ENCODE measurements at places on chromosomes 11 and 22.

- no peak for DNase-seq
Measured at GRCh38 chr11:15988693-15989231, 367.6 kb downstream of the SOX6 start.

GRCh38 chr11:1338201-1339065, 29.0 kb upstream of the TOLLIP start:
- DNase-seq, result no peak

DNA sequence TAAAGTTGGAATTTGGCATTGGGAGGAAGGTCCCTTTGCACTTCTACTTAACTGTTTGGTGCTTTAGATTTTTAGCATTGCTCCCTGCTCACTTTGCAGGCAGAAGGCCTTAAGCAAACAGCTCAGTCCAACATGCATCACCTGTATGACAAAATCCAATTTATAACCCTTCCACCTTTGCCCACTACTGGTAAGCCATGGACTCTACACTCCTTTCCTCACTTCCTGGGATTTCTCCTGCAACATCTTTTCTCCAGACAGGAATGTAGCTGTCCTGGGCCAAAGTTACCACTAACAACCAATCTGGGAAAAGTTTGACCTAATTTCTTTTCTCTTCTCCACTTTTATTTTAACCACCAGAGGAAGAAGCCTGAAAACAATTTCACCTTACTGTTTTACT, 1.8 kb upstream of the OR2D2 start:
- DNase-seq, result no peak

- peak; percentile 65 for DNase-seq
Measured at GRCh38 chr11:77725433-77725832, 87.8 kb upstream of the CLNS1A start.

DNA sequence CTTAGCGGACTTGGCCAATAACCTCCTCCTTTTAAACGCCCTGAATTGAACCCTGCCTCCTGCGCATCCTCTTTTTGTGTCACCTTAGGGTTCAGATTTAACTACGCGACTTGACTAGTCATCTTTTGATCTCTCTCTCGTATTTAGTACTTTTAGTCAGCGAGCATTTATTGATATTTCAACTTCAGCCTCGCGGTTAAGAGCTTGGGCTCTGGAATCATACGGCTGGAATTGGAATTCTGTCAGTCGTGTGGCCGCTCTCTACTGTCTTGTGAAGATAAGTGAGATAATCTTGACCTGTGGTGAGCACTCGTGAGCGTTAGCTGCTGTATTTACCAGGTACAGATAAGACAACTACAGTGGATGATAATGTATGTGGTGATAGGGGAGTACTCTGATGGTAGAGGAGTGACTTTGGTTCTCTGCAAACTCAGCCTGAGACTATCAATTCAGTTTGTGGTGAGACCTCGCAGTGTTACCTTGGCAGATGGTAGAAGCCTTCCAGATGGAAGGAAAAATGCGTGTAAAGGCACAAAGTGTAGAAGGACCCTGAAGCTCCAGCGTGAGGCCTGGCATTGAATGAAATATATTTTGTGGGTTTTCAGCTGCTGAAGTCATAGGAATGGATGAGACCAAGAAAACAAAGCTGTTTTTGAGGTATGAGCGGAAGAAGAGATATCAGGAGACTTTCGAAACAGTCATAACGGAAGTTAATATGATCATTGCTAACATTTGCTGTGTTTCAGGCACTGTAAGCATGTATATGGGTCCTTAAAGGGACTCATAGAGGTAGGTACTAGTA, 682 bp downstream of the ATM start:
- DNase-seq, result peak; percentile 38

All from MM.1S (cell line).